ENCODE measurements at places on chromosomes 2 and 18.
A peak's percentile ranks its signal among the peaks of the same experiment; 100 is the strongest.

DNA sequence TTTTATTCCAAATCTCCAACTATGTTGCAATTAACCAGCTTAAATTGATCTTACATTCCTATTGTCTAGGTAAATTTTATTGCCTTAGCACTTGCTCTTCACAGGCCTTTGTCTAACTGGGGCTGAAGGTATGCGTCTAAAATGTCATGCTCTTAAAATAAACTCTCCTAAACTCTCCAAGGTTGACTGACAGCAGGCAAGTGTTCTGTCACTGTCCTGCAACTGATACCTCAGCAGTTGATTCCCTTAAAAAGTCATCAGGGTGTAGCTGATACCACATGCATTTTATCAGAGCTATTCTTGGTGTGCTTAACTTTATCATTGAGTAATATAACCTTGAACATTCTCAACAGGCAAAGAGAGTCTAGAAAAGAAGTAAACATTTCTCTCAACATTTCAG, 680 bp downstream of the TTN start:
- no peak for DNase-seq

GRCh38 chr2:197940382-197940781, 136.0 kb downstream of the PLCL1 start:
- no peak for DNase-seq

DNA sequence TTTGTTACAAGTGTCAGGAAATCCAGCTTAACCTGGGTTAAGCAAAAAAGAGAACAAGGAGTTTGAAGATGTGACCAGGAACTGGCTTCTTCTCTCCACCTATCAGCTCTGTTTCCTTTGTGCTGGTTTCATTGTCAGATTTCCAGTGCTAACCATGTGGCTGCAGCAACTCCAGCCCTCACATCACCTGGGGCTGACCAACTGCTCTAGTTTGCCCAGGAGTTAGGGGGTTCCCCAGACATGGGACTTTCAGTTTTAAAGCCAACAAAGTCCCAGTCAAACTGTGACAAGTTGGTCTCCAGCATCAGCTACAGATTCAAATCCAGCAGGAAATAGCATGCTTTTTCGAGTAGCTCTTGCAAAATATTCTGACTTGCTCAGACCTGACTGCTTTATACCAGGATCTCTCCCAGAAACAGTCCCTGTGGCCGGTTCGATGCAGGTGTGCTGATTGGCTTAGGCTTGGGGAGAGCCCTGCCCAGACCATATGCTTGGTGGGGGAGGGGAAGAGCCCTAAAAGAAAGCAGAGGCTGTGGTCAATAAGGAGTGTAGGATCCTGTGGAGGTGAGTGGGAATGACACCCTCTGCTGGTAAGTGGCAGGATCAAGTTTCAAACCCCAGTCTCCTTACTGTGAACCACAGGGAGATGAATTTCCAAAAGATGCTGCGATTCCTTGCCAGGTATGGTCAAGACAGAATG, 49.5 kb downstream of the KCNE4 start:
- peak; percentile 40 for DNase-seq

GRCh38 chr18:51953521-51953920, 386.5 kb upstream of the DCC start:
- DNase-seq: no peak

DNA sequence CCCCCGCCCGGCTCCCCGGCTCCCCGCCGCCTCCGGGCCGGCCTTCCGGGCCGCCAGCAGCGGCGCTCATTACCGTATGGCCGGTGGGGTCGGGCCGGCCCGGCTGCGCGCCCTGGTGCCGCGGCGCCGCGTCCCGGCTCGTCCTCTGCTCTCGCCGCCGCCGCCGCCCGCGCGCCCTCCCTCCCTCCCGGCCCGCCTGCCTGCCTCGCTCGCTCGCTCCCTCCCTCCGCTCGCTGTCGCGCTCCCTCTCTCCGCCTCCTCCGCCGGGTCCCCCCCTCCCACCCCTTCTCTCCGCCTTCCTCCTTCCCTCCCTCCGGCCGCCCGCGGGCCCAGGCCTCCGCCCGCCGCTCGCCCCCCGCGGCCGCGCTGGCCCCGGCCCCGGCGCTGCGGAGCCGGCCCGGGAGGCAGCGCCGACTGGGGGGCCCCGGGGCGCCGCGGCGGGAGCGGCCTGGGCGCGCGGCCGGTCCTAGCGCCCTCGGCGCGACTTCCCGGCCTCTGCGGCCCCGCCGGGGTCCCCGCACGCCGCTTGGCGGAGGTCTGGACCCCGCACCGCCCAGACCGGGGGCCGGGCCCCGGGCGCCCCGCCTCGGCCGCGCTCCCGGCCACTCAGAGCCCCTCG, at the start of gene DNMT3A:
Gene DNMT3A, minus strand, starts transcription at position 173 of the 619 bp plus-strand sequence. CDS start 27,941 bp downstream, outside the sequence.
- DNase-seq: peak; percentile 68

Measured in fibroblast of lung (primary cell).